OCI-LY7 (cell line): ENCODE measurements at places on chromosomes 16 and 17. TPM values are rescaled to one million over a fixed set of nuclear protein-coding genes. Genes with fewer than 3 reads are reported as not detected.

The TAOK2 gene
- 45.0 and 46.8 TPM in 2 replicates for total RNA-seq

The DRC3 gene
- total RNA-seq = 0.19 and 0.50 TPM in 2 replicates

The SLFN12L gene
- total RNA-seq = not detected in 2 replicates

The NETO2 gene
- 0.11 and 0.15 TPM in 2 replicates for total RNA-seq

The ACSM3 gene
- 2.8 and 4.0 TPM in 2 replicates for total RNA-seq

The VMO1 gene
- 0.55 TPM in 1 of 2 replicates, not detected in the other for total RNA-seq

The AARS1 gene
- total RNA-seq = 259 and 272 TPM in 2 replicates
